ENCODE measurements at places on chromosomes 2 and 18.

- DNase-seq, result no peak
Measured at GRCh38 chr2:441258-442022, 153.5 kb upstream of the ALKAL2 start.

DNA sequence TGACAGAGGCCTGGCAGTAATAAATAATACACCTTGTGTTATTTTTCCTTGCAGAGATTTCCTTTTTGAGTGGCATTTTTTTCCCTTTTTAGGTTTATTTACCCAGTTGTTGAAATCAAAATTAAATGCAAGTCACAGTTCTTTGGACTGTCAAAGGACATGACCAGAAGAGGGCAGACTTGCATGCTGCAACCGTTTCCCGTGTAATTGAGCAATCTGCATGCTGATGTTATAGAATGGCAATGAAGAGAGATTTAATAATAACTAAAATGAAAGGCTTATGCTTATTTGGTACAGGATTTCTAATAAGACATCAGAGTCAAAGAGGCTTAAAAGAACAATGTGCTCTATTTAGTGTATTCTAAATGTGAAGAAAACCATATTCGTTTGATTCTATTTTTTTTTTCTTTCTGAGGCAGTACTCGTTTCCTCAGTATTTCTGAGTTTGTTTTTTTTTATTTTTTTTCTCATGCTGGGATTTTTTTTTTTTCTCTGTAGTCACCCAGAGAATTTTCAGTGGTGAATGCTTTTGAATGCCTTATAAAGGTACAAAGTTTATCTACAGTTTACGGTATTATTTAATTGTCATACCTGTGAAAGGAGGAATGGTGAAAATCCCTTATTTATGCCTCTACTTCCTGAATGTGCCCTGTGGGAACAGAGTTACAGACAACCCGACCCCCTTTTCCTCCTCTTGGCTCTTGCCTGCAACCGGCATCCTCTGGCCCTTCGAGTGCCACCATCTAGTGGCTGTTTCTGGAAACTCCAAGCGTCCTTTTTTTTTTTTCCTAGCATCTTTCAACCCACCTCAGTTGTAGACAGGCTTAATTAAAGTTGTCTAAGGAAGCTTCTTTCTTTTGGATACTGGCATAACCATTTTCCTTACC lies 368.5 kb downstream of the LRRTM1 start:
- no peak for DNase-seq

DNA sequence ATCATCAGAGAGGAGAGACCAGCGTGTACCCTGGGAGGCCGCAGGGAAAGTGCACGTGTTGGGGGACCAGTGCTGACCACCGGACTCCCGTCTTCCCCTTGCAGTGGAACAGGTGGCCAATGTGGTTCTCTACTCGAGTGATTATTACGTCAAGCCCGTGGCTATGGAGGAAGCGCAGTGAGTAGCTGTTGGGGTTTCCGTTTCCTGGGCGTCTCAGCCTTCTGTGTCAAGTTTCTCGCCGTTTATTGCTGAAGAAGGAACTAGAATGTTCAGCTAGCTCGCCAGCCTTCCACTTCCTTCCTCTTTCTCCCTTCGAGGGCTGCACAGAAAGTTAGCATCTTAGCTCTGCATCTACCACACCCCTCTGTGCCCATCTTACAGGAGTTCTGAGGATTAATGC lies 22.8 kb upstream of the DGKD start:
- DNase-seq, result no peak

DNA sequence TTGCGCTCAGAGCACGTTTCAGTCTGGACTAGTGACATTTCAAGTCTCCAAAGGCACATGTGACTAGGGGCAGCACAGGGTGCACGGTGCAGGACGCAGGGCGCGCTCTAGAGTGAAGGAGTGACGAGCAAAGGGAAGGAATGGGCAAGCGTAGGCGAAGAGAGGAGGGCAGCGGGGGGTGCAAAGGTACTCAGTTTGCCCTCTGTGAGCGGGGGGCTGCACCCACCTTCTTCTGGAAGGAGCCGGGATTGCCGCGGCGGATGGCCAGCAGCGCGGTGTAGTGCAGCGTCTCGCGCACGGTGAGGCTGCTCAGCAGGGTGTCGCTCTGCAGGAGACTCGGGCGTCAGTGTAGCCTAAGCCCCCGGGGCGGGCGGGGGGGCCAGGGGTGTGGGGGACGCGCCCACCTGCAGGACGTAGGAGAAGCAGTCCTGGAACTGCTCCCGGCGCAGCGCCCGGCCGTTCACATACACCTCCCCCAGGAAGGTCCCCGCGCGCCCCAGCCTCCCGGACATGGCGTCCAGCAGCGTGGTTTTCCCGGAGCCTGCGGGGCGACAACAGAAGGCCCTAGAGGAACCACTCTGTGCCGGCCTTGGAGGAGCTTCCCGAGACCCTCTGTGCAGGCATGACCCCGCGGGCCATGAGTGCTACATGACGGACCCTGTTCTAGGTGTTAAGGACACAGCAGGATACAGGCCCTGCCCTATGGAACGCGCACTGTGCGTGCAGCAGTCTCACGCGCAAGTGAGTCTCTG lies 6.9 kb downstream of the ABCG5 start:
- no peak for DNase-seq

DNA sequence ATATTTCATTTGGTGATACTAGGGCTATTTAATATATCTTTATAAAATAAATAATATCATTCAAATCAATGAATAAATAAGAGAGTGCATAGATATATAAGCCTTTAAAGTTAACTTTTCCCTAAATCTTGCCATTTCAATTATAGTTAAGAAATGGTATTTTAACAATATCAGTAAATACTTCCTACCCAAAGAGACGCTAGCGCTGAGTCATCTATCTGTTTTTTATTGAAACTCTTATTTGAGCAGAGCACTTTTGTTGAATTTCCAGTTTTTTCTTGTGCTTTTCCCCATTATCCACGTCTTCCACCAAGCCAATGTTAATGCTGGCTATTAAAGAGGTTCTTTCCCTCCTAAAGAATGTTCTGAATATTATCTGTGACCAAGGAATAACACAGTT lies 639.3 kb downstream of the DSC3 start:
- DNase-seq, result no peak

- no peak for DNase-seq
Measured at GRCh38 chr2:1582891-1583341, 161.4 kb downstream of the PXDN start.

DNA sequence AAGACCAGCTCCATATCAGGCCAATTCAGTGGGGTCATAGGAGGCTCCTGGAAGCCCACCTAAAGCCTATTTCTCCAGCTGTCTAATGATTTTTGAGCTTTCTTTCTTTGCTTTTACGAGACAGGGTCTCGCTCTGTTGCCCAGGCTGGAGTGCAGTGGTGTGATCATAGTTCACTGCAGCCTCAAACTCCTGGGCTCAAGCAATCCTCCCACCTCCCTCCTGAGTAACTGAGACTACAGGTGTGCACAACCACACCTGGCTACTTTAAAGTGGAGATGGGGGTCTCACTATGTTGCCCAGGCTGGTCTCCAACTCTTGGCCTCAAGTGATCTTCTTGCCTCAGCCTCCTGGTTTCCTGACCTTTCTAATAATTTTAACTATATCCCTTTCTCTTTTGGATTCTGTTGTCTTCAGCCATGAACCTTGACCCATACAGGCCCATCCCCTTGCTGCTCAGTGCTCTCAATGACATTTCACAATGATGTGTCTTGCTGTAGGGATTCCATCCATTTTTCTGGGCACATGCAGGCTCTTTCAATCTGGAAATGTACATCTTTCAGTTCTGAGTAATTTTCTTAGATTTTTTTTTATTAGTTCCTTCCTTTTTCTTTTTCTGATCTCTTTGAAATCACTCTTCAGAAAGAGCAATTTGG lies 29.7 kb downstream of the GNLY start:
- DNase-seq, result no peak

DNA sequence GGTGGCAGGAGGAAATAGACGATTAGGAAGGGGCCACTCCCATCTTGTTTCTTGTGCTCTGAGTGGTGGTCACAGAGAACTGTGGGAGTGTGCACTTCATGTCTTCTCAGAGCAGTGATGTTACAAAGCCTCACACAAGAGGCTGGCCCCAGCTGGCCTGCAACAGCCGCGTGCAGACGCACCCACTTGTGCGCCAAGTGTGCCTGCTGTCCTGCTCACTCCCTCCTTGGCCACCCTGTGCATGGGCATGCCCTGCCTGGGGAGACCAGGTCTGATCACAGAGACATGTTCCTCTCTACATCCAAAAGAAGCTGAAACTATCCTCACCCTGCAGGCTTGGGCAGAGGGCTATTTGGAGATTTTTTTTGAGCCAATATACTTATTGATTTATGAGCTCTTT lies 108.4 kb downstream of the MRO start:
- DNase-seq, result no peak

DNA sequence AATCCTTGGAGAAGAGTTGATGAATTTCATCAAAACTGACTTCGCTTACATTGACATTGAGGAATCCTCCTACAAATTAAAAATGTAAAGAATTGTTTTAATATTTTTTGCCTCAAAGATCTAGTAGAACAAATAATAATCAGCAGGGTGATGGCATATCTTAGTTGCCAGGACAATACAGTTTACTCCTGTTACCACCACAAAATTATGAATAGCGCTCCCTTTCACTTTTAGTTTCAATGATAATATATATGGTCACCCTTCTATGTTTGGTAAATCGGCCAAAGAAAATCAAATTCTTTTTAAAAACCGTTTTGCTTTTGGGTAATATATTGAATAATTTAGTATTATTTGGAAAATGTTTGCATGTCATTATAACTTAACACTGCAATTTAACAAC lies 39.0 kb downstream of the B4GALT6 start:
- no peak for DNase-seq

- no peak for DNase-seq
Measured at GRCh38 chr2:199316851-199317250, 140.9 kb downstream of the SATB2 start.

GRCh38 chr2:29650631-29651097 lies 270.7 kb downstream of the ALK start:
- DNase-seq, result no peak

DNA sequence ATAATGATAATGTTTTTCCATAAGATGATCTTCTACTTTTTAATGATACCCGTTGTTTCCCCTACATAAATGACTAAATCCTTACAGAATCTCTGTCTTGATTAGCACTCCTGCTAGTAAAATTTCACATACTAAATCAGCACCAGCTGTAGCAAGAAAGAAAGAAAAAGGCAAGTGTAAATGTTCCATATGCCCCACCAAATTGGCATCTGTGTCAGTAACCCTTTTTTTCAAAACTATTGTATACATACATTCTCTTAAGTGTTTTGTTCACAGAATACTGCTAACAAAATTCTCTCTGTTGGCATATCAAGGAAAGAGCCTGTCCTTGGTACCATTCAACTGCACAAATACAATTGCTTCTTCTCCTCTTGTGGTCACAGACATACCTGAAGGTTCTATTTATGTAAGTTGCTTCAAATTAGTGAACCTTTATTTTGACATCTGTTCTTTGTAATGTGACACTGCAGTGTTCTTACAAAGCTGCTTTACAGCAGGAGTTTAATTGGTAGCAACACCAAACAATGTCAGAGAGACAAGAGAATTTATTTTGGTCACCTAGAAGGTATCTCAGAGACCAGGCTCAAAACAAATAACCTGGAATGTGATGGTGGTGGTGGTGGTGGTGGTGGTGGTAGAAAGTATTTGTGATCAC lies 641.9 kb downstream of the ZEB2 start:
- DNase-seq, result no peak

- no peak for DNase-seq
Measured at GRCh38 chr2:218872645-218873358, 7.8 kb upstream of the WNT10A start.

DNA sequence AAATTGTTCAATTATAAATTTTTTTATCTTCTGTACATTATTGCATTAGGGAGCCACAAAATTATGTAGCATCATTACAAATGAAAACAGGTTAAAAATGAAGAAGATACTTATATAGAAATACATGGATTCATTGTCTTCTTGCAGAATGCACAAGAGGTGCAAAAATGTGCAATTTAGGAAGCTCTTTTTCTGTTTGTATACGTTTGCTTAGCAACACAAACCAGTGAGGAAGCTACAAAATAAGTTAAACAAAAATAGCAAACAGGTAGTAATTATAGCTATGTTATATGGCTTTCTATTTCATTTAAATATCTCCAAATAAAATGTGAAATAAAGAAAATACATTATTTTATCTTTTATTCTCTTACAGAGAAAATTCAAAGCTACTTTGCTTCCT lies 177.6 kb upstream of the SESTD1 start:
- no peak for DNase-seq

GRCh38 chr18:79507076-79507545 lies 111.4 kb downstream of the NFATC1 start:
- DNase-seq, result no peak

- DNase-seq, result no peak
Measured at GRCh38 chr2:13141315-13141714, 424.6 kb downstream of the TRIB2 start.

- no peak for DNase-seq
Measured at GRCh38 chr2:132593171-132593570, 76.8 kb downstream of the LYPD1 start.

DNA sequence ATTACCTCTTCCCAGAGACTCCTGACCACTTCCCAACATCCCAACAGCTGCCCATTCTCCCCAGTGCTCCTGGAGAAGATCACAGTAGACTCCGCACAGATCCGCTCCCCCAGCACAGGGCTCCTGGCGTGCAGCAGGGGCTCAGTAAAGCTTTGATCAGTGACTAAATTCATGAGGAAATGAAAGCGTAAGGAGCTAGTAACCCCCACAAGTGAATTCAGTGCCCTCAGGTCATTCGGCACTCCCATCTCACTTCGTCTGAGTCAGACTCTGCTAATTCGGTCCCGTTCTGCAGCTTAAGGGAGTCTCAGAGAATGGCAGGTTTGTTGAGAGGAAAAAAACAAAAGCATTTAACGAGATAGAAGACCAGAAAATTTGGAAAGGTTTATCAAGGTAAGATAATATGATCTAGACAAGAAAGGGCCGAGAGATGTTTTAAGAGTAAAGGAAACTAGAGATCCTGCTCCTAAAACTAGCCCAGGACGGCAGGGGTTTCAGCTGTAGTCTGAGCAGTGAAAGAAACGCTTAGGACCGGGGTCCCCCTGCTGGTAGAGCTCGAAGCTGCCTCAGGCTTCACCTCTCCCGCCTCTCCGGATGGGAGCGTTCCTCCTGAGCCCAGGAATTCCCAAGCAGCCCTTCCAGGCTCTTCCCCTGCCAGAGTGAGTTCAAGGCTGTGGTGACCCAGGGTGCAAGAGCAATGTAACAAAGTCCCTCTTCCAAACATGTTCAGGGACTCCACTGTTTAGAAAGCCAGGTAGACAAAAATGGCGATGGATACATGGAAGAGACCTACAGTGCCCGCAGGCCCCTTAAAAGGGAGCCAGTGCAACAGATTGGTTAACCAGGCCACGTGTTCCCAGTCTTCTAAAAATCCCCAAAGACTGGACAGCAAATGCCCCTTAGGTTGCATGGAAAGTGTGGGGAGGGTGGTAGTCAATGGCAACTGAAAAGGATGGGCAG lies 127.3 kb downstream of the DNER start:
- DNase-seq, result no peak

DNA sequence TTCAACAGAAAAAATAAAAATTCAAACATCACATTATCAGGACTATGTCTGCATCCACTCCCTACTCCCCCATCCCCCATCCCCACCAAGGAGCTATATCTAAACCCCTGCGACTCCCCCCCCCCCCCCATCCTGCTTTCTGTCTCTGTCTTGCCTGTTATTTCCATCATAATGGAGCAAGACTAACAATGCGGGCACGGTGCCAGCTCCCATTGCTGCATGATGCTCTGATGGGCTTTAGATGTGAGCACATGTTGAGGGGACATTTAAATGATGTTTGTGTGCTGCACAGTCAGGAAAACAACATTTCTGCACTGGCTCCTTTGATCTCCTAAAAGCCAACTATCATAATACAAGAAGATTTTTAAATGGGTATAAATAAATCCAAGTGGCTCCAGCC lies 644.2 kb upstream of the SETBP1 start:
- no peak for DNase-seq

- DNase-seq, result no peak
Measured at GRCh38 chr18:75168619-75169018, 40.3 kb downstream of the PTGR3 start.

All from stimulated activated CD4-positive, alpha-beta T cell treated with anti-CD3 and anti-CD28 coated beads, TNF-alpha, amount 100 ng/mL, for 1 hour (primary cell).